ENCODE measurements at places on chromosomes 1 and 21.

GRCh38 chr1:48673332-48674105, 103.2 kb downstream of the BEND5 start:
- no peak for DNase-seq

- peak; percentile 27 for DNase-seq
Observed at GRCh38 chr1:78003882-78004718, 639 bp upstream of the DNAJB4 start.

DNA sequence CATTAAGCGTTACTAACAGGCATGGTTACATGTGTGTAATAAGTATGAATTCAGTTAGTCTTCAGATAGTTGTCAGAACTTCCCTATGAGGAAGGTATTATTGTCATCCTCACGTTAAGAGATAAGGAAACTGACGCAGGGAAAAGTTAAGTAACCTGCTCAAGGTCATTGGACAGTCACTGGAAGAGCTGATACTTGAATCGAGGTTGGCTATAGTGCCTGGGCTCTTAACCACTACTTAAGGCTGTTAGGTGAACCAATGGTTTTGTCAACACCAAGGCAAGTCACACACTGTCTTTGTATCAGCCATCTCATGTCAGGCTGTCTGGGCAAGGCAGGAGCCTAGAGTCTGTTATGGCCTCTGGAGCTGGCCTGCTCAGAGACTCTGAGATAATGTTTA, 16.2 kb downstream of the MFSD2A start:
- no peak for DNase-seq

DNA sequence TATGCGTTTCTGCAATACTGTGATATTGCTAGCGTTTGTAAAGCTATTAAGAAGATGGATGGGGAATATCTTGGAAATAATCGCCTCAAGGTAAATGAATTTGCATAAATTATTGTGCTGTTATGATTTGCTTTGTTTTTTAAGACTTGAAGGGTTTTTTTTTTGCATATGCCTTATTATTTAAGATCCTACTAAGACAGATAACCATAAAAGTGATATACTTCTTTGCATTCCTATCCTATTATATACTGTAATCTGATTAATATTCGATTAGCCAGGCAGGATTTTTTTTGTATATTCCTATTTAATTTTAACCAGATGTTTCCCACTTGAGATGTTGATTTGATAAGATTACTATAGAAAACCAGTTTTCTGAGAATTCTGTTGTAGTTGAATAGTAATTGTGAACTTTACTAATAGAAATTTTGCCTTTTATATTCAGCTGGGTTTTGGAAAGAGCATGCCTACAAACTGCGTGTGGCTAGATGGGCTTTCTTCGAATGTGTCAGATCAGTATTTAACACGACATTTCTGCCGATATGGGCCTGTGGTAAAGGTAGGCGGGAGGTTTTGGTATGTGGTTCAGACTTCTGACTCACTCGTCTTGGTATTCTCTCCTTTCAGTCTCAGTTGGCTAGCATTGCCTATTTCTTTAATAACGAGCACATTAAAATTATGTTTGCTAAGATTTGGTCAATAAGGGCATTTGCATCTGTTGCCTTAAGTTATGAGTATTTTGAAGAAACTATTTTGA, 56.8 kb downstream of the ZBTB17 start:
- DNase-seq = no peak

DNA sequence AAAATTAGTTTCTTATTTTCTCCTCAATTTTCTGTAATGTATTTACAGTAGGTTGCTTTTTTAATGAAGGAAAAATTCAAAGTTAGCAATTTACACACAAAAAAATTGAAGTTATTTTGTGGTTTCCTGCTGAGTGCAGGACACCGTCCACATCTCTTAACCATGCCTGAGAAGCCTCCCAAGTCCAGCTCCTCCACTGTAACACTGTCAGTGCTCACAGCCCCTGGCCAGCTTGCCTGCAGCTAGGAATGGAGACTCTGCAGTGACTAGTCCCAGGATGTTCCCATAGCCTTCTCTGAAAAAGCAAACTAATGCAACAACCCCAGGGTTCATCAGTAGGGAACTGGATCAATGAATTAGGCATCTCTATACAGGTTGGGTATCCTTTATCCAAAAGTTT, 3.5 kb downstream of the A3GALT2 start:
- DNase-seq = no peak

- DNase-seq = no peak
Observed at GRCh38 chr1:238832106-238832505, 554.3 kb upstream of the CHRM3 start.

DNA sequence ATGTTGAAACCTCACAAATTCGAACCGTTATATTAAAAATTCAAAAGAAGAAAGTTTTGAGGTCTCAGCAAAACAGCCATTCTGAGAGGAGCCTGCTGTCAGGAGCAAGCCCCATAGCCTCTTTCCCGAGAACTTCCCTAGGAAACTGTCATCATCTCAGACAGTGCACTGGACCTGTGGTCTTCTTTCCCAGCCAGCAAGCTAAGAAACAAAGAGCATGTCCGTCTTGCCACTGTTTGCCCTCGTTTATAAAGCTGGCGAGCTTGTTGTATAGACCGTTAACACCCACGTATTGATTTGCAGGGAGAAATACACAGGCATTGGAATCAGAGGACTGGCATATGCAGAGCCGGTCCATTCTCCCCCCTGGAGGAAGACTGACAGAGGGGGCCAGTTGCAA, 407.0 kb downstream of the NPHP4 start:
- DNase-seq = no peak

- no peak for DNase-seq
Observed at GRCh38 chr1:80759354-80759753, 1041.4 kb upstream of the ADGRL2 start.

DNA sequence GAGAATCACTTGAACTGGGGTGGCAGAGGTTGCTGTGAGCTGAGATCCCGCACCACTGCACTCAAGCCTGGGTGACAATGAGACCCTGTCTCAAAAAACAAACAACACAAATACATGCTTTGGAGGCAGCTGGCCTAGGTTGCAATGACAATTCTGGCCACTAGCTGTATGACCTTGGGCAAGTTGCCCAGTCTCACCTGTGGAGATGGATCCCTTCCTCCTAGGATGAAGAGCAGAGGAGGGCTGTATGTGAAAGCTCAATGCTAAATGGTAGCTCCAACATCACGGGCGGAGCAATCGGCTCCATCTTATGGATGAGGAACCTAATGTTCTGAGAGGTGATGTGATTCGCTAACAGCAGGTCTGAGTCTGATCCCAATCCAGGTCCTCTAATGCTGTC, 20.6 kb downstream of the ADORA1 start:
- no peak for DNase-seq

GRCh38 chr1:147151244-147151643, 21.0 kb downstream of the PRKAB2 start:
- DNase-seq = no peak

- DNase-seq = no peak
Observed at GRCh38 chr1:45177452-45177851, 29.0 kb downstream of the ZSWIM5 start.

- no peak for DNase-seq
Observed at GRCh38 chr1:205656236-205656635, 24.1 kb downstream of the SLC45A3 start.

GRCh38 chr1:36814083-36814482, 220.2 kb downstream of the GRIK3 start:
- DNase-seq = no peak

- no peak for DNase-seq
Observed at GRCh38 chr1:106049595-106049994, 1006.9 kb upstream of the PRMT6 start.

DNA sequence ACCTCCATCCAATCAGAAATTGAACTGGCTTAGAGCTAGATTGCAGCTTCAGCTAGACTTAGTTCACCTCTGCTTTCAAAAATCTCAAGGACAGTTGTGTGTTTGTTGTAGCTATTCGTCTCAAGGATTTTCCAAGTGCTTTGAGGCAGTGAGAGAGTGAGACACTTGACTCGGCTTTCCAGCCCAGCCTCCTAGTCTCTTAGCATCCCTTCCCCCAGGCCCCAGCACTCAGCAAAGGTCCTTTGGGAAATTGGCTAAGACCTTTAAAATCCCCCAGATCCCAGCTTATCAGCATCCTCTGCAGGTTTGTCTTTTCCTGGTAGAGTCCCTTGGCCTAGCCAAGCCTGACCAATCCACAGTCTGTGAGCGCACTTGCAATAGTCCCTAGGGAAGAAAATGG, 47.9 kb upstream of the PROX1 start:
- no peak for DNase-seq

GRCh38 chr1:184393962-184394361, 7.1 kb downstream of the C1orf21 start:
- no peak for DNase-seq

DNA sequence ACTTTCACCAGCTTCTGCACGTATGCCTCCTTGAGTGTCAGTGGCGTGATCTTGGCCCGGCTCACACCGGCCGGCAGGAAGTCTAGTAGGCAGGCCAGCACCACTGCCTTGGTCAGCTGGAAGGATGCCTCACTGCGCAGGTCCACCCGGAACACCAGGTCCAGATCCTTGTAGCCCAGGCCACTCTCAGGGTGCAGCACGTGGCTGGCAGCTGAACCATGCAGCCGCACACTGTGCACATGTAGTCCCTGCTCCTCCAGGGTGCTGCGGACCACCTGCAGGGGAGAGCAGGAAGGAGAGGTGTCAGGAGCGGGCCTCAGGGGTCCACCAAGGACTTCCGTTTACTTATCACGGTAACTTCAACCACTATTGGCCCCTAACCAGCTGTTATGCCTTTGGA, 6.0 kb downstream of the TENT5B start:
- no peak for DNase-seq

- peak; percentile 19 for DNase-seq
Observed at GRCh38 chr1:26391450-26391849, 18.9 kb upstream of the ZNF683 start.

- no peak for DNase-seq
Observed at GRCh38 chr21:37593740-37594471, 227.3 kb downstream of the DYRK1A start.

GRCh38 chr1:70205071-70205433, 327 bp downstream of the LRRC40 start:
- no peak for DNase-seq

- no peak for DNase-seq
Observed at GRCh38 chr1:168498159-168498631, 45.6 kb downstream of the XCL2 start.

DNA sequence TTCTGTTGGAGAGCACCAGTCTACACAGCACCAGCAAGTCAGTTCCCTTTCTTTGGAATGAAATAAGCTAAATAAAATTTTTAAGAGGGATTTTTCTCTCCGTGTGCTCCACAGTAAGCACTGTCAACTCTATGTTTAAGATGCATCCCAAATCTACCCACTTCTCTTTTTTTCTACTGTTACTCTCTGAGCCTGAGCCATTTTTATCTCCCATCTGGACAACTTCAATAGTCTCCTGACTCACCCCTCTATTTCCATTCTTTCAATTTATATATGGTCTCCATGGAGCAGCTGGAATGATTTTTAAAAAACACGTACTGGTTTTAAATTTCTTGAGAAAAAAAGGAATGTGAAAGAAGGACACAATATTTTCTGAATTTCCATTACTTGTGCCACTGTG, 24.7 kb upstream of the CCT8 start:
- DNase-seq = no peak

GRCh38 chr1:22491995-22492715, 40.5 kb downstream of the ZBTB40 start:
- no peak for DNase-seq

DNA sequence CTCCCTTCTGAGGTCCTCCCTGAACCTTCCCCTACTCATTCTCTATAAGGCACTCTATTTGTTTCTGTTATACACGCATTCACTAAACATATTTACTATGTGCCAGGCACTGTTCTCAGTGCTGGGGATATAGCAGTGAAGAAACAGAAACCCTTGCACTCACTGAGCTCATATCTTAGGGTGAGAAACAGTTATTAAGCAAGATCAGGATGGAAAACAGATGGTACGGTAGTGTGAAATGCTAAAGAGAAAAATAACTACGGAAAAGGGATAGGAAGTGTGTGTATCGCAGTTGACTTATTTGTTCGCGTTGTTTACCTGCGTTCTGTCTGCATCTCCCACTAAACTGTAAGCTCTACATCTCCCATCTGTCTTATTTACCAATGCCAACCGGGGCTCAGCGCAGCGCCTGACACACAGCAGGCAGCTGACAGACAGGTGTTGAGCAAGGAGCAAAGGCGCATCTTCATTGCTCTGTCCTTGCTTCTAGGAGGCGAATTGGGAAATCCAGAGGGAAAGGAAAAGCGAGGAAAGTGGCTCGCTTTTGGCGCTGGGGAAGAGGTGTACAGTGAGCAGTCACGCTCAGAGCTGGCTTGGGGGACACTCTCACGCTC, 572 bp downstream of the CYB5RL start:
- DNase-seq = no peak

GRCh38 chr1:63705078-63705477, 68.7 kb upstream of the ROR1 start:
- no peak for DNase-seq

- DNase-seq = no peak
Observed at GRCh38 chr1:100499194-100499811, 38.6 kb upstream of the GPR88 start.

DNA sequence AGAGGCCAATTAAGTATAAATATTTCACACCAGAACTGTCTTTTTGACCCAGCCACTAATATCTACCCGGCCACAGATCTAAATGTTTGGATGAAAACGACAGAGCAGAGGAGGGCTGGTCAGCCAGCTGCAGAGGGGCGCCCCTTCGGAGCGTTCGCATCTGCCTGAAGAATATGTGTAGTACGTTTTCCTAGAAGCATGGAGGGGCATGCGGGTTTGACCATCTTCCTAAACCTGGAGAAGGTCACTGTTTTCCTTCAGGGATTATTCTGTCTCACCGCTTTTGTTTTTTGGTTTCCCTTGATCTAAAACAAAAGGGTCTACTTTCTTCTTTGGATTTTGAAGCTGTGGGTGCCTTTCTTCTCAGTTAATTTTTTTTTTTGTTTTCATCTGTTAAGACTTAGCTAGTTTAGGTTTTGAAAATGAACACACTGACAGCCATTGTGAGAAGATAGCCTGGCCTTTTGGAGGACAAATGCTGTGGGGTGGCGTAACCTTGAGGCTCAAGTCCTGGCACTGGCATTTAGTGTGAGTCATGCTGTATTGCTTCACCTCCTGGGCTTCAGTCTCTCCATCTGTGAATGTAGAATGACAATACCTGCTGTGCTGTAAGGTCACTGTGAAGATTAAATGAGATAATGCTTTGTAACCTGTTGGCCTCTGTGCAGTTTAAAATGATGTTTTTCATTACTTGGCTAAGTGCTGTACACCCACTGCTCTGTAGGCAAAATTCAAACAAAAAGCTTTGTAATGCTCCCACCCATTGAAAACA, 74.1 kb upstream of the IRF2BP2 start:
- no peak for DNase-seq

- peak; percentile 86 for DNase-seq
Observed at GRCh38 chr1:12617901-12618660, at the start of gene DHRS3. TSS of gene DHRS3 (minus strand) at chr1:12618210. CDS start at chr1:12617348, 862 bp downstream.

DNA sequence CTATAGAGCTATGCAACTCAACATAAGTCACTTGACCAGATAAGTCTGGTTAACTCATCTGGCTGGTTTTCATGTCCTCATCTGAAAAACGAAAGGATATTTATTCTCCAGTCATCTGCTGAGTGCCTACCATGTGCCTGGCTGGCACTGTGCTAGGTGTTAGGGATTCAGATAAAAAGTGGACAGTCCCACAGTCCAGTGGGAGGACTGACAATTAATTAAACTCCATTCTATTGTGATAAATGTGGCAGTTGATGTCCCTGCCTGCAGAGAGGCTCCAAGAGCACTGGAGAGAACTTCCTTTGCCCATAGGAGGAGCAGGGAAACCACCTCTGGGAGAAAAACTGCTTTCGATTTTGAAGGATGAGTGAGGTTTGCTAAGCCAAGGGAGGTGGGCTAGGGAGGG, 5.4 kb downstream of the NUAK2 start:
- DNase-seq = no peak

- no peak for DNase-seq
Observed at GRCh38 chr1:109433322-109433721, 7.1 kb upstream of the PSMA5 start.

Measured in naive thymus-derived CD8-positive, alpha-beta T cell (primary cell).